Lower lobe of right lung (tissue), 2 donors: ENCODE measurements at places on chromosomes 4 and X. TPM values are rescaled to one million over a fixed set of nuclear protein-coding genes. Genes with fewer than 3 reads are reported as not detected.

GRCh38 chr4:112908511-112908910 lies 140.9 kb upstream of the ANK2 start:
- H3K27me3 ChIP-seq, result no peaks in the 10 kb centered on the region
- no peaks in the 10 kb centered on the region for H3K4me1 ChIP-seq
- H3K4me3 ChIP-seq, result no peak overlapping the region
- no peaks in the 10 kb centered on the region for H3K36me3 ChIP-seq
- no peak for DNase-seq

DNA sequence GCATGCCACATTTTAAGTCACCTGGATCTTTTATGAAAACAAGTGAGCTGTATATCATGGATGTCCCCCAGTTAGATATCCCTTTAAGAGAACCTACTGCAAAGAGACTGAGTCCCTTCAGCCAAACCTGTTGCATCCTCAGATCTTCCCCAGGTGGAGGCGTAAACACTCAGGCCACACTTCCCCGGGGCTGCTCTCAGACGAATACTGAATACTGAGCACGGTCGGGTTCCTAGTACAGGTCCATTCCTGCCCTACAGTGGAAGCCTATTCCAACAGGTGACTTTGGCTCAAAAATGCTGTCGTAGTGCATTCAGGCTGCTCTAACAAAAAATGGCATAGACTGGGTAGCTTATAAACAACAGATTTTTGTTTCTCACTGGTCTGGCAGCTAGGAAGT lies 320.2 kb upstream of the CLNK start:
- no peaks in the 10 kb centered on the region for H3K4me1 ChIP-seq
- H3K27ac ChIP-seq, result no peak overlapping the region
- no peak overlapping the region for H3K4me3 ChIP-seq
- H3K36me3 ChIP-seq, result no peaks in the 10 kb centered on the region

DNA sequence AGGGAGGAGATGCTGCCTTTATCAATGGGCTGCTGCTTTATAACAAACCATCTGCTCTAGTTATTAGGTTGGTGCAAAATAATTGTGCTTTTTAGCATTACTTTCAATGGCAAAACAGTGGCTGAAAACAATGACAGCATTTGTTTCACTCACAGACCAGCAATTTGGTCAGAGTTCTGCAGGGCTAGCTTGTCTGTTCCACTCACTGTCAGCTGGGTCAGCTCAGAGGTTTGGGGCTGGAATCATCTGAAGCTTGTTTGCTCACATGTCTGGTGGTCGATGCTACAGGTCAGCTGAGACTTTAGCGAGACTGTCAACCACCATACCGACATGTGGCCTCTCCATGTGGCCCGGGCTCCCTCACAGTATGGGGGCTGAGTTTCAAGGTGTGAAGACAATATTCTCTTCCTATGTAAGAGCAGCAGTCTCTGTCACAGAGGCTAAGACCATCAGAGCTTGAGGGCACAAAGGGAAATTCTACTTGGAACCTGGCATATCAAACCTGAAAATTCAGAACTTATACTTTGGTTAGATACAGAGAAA lies 81.3 kb upstream of the LIMCH1 start:
- H3K27me3 ChIP-seq, result no peaks in the 10 kb centered on the region
- no peak for DNase-seq
- H3K27ac ChIP-seq, result no peak overlapping the region
- H3K36me3 ChIP-seq, result no peaks in the 10 kb centered on the region

HMX1 gene
- not detected for total RNA-seq

DNA sequence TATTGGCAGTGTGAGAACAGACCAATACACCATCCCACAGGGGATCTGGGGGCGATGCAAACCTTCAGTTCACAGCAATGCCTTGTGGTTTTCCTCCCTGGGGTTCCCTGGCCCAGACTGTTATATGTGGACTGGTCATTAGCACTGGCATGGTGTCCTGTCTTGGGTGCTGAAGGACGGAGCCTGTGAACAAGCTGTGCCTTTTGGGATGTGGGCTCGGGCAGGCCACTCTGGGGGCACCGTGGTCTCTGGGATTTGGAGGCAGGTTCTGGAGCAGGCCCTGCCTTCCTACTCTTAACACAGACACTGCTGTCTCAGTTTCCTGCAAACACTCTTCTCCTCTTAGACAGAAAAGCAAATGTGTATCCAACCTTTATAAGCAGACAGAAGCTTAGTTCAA lies 93.0 kb upstream of the ADRA2C start:
- H3K4me1 ChIP-seq, result no peaks in the 10 kb centered on the region
- no peak overlapping the region for H3K4me3 ChIP-seq
- no peaks in the 10 kb centered on the region for H3K36me3 ChIP-seq
- H3K27me3 ChIP-seq, result peaks cover 3% of the 10 kb centered on the region

DNA sequence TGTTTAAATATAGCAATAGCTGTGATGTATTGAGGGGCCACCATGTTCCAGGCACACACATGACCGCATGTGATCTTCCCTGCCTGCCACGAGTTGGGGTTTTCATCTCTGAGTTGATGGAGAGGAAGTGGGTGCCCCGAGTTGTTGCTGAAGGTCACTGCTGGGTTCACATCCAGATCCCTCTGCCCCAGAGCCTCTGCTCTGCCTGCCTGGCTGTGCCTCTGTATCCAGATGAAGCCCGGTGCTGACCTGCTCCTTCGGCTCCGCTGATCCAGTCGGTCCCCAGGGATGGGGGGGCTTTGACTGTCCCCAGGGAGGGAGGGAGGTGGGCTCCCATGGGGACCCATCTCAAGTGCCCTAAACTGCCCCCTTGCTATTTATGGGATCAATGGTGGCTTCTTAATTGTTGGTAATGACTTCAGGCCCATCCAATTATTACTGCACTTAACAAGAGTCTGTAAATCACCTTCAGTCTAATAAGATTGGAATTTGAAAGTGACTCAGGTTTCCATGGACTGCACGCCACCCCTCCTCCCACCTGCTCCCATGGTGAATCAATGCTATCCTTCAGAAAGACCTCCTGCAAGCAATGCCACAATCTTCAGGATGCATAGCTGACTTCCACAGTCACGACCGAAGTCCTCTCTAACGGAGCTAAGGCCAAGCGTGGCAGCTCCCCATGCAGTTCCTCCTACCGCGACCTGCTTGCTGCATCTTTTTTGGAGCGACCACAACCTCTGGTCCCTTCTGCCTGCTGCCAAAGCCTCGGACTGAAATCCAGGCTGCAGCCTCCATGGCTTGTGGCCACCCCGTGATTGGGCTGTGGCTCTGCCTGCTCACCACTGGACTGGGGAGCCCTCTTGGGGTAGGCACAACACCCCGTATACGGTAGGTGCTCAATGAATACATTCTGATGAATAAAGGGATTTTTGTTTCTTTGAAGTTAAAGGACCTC lies 73.1 kb downstream of the CPZ start:
- peak; percentile 9 for DNase-seq
- peaks cover 15% of the 10 kb centered on the region for H3K27me3 ChIP-seq
- no peak overlapping the region for H3K27ac ChIP-seq
- no peaks in the 10 kb centered on the region for H3K36me3 ChIP-seq
- H3K4me1 ChIP-seq, result no peaks in the 10 kb centered on the region

GRCh38 chr4:14315129-14315528 lies 687.2 kb upstream of the CPEB2 start:
- no peaks in the 10 kb centered on the region for H3K4me1 ChIP-seq
- no peak overlapping the region for H3K27ac ChIP-seq
- H3K36me3 ChIP-seq, result no peaks in the 10 kb centered on the region
- H3K4me3 ChIP-seq, result no peak overlapping the region

- no peak for DNase-seq
- no peak overlapping the region for H3K27ac ChIP-seq
- H3K4me1 ChIP-seq, result no peaks in the 10 kb centered on the region
These were observed 16.9 kb downstream of the STAP1 start for GRCh38 chr4:67575232-67576058.

DNA sequence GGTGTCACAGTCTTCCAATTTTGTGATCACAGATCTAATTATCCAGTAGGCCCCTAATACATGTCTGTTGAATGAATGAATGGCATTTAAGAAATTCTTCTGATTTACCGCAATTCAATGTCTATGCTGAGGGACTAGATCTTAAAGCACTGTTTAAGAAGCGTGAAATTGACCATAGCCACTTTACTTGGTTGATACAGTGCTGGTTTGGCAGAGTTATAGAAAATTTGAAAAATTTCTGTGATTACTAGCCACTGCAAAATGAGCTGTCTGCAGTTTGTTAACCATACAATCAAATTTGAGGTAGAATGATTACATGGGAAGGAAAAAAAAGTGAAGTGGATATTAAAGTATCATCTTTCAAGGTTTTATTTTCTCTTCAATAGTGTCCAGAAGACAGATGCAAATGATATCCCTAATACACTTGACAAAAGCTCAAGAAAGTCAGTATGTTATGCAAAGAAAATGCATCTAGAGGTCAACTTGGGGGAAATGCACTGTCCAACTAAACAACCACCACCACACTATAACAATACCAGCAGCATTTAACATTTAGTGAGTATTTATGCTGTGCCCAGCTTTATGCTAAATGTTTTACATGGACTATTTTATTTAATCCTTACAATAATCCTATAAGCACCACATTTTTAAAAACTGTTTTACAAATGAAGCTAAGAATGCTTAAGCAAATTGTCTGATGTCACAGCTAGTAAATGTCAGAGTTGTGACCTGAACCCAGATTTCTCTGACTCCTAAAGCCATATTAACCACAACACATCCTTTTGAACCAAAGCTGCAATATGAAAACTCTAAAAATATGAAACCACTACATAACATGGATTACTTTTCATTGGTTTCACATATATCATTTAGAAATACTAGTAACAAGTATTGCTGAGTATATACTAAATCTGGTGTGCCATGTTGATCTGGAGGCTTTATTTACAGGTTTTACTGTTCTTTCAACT lies 217.9 kb upstream of the MAB21L2 start:
- no peak for DNase-seq
- H3K4me1 ChIP-seq, result no peaks in the 10 kb centered on the region
- H3K27ac ChIP-seq, result no peak overlapping the region
- no peaks in the 10 kb centered on the region for H3K27me3 ChIP-seq
- no peaks in the 10 kb centered on the region for H3K36me3 ChIP-seq
- H3K4me3 ChIP-seq, result no peak overlapping the region

GRCh38 chrX:12497832-12498591 lies 293.2 kb upstream of the PRPS2 start:
- H3K36me3 ChIP-seq, result no peaks in the 10 kb centered on the region

- peaks cover 63% of the 10 kb centered on the region for H3K4me1 ChIP-seq
- H3K27ac ChIP-seq, result peak overlapping the region; percentile 11
- H3K36me3 ChIP-seq, result peaks cover 6% of the 10 kb centered on the region
These were observed 26.5 kb upstream of the IRAK1 start for GRCh38 chrX:154046031-154046781.

- H3K36me3 ChIP-seq, result no peaks in the 10 kb centered on the region
- H3K4me3 ChIP-seq, result no peak overlapping the region
- DNase-seq, result no peak
- H3K4me1 ChIP-seq, result peaks cover 15% of the 10 kb centered on the region
These were observed 12.1 kb upstream of the CC2D2A start for GRCh38 chr4:15457406-15458201.

GRCh38 chrX:16250296-16250695 lies 83.0 kb downstream of the MAGEB17 start:
- no peaks in the 10 kb centered on the region for H3K4me1 ChIP-seq
- no peak overlapping the region for H3K4me3 ChIP-seq
- no peak for DNase-seq
- no peaks in the 10 kb centered on the region for H3K27me3 ChIP-seq

DNA sequence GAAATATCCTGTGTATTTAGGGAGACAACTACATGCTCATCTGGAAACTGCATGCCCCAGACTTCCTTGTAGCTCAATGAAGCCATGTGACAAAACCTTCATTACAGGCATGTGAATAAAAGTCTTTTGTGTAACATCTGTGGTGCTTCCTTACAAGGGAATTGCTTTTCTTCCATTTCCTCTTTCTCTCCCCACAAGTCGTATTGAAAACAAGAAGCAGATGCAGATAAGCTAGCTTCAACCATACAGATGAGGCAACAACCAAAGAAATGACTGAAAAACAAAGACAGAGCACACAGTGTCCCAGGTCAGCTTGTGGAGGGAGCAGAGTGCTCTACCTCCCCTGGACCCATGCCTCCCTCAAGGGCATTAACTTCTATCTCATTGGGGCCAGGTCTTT lies 115.8 kb upstream of the INPP4B start:
- H3K27me3 ChIP-seq, result no peaks in the 10 kb centered on the region
- H3K4me3 ChIP-seq, result no peak overlapping the region
- H3K36me3 ChIP-seq, result no peaks in the 10 kb centered on the region
- DNase-seq, result no peak
- no peaks in the 10 kb centered on the region for H3K4me1 ChIP-seq

CFAP99 gene
- total RNA-seq, result 4.3 TPM

DNA sequence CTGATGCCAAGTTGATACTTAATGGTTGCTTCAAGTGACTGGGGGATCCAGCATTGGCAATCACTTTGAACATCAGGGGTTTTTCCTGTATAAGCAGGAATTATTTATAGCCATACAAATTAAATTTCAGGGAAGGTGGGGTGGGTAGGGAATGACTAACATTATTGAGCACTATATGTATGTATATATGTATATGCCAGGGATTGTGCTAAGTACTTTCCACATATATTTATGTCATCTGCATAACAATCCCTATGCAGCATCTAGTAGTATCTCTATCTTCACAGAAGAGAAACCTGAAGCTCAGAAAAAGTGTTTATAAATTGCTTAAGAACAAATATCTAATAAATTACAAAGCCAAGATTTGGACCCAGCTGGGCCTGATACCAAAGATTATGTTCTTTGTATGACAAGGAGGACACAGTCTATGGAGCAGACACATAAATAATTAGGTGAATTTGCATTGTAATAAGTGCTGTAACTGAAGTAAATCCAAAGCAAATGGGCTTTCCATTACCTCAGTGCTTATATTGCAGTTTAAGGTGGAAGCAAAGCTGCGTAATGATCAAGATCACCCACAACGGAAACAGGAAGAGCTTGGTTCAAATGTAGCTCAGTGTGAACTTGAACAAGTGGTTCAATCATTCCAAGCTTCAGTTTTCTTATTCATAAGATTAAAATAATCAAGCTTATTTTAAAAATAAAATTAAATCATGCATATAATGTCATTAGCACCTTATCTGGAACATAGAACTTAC lies 18.9 kb upstream of the RASGEF1B start:
- H3K27me3 ChIP-seq, result no peaks in the 10 kb centered on the region
- H3K4me3 ChIP-seq, result no peak overlapping the region
- no peaks in the 10 kb centered on the region for H3K36me3 ChIP-seq

DNA sequence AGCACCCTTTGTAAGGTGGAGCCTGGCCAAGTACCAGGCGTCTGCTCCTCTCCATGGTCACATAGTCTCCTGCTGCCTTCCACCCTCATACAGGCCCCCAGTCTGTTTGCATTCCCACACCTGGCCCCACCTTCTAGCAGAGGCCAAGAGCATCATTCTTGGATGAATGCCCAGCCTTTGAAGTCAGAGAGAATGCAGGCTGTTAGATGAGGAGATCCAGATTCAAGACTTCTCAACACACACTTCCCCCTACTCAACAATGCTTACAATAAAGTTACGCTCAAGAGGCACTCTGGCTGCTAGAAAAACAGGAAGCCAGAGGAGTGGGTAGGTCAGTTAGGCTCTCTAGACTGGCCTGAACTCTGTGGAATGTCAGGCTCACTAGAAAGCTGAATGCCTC lies 43.3 kb downstream of the SHROOM4 start:
- no peak overlapping the region for H3K4me3 ChIP-seq
- no peaks in the 10 kb centered on the region for H3K36me3 ChIP-seq

- H3K4me3 ChIP-seq, result no peak overlapping the region
- DNase-seq, result no peak
- H3K27me3 ChIP-seq, result no peaks in the 10 kb centered on the region
- H3K36me3 ChIP-seq, result no peaks in the 10 kb centered on the region
These were observed 343.5 kb upstream of the GATB start for GRCh38 chr4:152104356-152104755.

GRCh38 chr4:108051343-108051742 lies 61.7 kb downstream of the HADH start:
- H3K27ac ChIP-seq, result no peak overlapping the region
- DNase-seq, result no peak
- H3K4me3 ChIP-seq, result no peak overlapping the region
- peaks cover 7% of the 10 kb centered on the region for H3K36me3 ChIP-seq
- no peaks in the 10 kb centered on the region for H3K4me1 ChIP-seq

CNKSR2 gene
- 4.6 TPM for total RNA-seq
